Mucosa of gallbladder (tissue), 1 donor: ENCODE measurements at places on chromosomes 3 and 15. TPM values are rescaled to one million over a fixed set of nuclear protein-coding genes. Genes with fewer than 3 reads are reported as not detected.

DNA sequence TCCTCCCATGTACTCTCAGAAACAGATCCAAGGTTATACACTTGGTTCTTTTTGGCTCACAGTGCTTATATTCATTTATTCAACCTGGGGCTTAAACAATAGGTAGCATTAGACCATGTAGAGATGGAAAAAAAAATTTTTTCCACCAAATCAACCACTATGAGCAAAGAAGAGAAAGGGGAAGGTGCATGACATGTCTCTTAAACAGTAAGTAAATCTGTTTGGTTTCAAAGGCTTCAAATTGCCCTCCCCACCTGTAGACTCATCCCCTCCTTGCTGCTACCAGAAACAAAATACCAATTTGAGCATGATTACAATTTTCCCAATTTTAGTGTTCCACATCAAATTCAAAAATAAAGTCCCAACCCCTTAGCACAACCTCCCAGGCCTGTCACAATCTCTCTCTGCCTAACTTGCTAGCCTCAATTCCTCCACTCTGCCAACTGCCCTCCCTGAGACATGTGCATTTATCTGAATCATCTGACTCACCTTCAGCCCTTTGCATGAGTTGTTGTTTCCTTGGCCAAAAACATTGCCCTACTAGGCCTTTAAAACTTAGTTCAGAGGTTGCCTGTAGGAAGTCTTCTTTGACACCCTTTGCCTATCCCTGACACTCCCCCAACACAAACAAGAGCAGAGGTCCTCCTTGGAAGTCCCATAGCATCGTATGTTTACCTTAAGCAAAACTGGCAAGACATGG lies 30.3 kb upstream of the TSC22D2 start:
- DNase-seq, result no peak

DNA sequence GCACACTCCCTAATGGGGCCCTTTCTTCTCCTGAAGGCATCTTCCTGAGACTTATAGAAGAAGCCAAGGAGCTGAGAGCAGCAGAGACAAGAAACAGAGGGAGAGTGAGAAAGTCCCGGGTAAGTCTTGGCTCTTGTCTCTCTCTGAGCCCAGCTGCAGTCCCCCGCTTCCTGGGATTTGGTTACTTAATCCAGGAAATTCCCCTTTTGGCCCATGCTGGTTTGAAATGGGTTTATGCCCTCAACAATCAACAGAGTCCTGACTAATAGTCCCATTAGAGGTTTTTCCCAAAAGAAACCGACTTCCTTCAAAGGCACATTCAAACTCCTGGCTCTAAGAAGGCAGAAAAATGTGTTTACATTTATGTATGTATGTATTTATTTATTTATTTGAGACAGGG lies 22.0 kb downstream of the TMEM158 start:
- peak; percentile 21 for DNase-seq

GRCh38 chr3:40930131-40930538 lies 269.2 kb upstream of the CTNNB1 start:
- no peak for DNase-seq

DNA sequence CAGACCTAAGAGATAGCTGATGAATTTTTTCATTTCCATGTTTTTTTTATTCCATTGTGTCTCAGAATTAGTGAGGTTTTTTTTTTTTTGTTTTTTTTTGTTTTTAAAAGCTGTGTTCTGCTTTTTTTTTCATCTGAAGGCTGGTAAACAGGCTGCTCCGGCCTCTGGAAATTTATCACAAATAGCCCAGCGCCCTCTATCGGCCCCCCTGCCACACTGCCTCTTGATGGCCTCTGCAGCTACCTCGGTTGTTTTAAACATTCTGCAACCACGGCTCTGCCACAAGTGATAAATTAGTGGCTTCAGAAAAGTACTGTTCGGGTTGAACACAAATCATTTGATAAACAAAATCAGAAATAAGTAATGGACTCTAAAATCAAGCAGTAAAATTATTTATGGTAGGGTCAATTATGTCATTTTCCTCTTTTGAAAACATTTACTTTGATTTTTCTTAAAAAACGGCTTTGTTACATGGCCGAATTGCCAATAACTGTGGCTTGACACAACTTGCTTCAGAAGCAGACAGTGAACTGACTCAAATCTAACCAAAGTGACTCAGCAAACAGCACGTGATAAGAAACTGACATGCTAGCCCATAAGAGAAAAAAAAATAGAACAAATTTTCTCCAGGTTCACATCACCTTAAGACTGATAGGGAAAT lies 87.8 kb downstream of the RSL24D1 start:
- peak; percentile 75 for DNase-seq

GRCh38 chr15:25242166-25242879 lies 196.5 kb downstream of the UBE3A start:
- DNase-seq, result no peak

- no peak for DNase-seq
Measured at GRCh38 chr3:54549607-54550220, 378.1 kb downstream of the LRTM1 start.

- DNase-seq, result no peak
Measured at GRCh38 chr3:52299247-52299878, 11.7 kb downstream of the GLYCTK start.

GRCh38 chr15:99037646-99038045 lies 30.1 kb upstream of the PGPEP1L start:
- no peak for DNase-seq

- DNase-seq, result no peak
Measured at GRCh38 chr15:49621887-49622286, 1.0 kb downstream of the DTWD1 start.

GRCh38 chr3:106092792-106093191 lies 224.0 kb upstream of the CBLB start:
- no peak for DNase-seq

- no peak for DNase-seq
Measured at GRCh38 chr15:66153549-66154415, 99.8 kb downstream of the MEGF11 start.

- DNase-seq, result no peak
Measured at GRCh38 chr15:93088981-93089726, at the start of gene RGMA. Gene RGMA (minus strand): TSS chr15:93089211. CDS start chr15:93088932, 279 bp downstream.

- DNase-seq, result no peak
Measured at GRCh38 chr3:141015481-141015880, 35.7 kb upstream of the SPSB4 start.

DNA sequence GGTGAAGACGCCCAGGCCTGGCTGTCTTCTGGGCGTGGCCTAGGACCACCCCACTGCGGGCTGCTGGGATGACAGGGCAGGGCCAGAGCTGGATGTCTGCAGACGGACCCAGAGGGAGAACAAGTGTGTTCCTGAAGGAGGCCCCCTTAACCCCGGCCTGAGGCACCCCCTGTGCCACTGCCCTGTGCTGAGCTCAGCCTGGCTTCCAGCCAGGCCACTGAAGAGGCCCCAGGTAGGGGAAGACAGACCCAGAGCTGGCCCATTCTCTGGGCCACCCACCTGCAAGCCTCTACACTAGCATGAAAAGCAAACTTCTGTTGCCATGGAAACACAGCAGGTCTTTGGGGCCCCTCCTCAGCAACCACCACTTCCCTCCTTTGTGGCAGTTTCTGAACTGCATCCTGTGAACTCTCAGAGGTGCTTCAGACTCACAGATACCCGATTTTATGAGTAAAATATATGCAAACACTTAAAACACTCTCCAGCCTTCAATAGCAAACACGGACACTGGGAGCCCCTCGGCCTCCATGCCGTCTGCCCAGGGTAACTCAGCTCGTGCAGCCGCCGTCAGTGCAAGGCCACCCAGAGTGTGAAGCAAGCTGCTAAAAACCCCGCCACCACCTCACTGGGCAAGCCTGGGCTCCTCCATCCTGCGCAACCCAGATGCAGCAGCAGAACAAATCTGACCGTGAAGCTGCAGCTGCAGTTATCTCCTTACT lies 42.5 kb downstream of the CMTM6 start:
- DNase-seq, result no peak

DNA sequence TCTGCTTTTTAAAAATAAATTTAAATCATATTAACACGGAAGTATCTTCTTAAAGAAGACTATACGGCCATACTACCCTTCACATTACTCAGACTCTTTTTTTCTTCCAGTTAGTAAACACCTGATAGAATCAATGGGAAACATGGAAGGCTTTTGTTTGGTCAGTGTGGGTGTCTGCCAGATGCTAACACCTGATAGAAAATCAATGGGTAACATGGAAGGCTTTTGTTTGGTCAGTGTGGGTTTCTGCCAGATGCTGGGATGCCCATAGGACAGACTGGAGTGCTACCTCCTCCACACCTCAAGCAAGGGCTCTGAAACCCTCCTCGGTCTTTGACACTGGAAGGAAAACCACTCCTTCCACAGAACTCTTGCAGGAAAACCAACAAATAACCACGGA lies 29.2 kb downstream of the HACL1 start:
- no peak for DNase-seq

SAMD7 gene
- total RNA-seq, result not detected

CLDN18 gene
- 6.7 TPM for total RNA-seq

CACNA2D2 gene
- 1.8 TPM for total RNA-seq

IMPG2 gene
- 0.29 TPM for total RNA-seq

ISLR2 gene
- 1.8 TPM for total RNA-seq
